Vagina (tissue), 2 donors: ENCODE measurements at places on chromosomes 7 and 10.

DNA sequence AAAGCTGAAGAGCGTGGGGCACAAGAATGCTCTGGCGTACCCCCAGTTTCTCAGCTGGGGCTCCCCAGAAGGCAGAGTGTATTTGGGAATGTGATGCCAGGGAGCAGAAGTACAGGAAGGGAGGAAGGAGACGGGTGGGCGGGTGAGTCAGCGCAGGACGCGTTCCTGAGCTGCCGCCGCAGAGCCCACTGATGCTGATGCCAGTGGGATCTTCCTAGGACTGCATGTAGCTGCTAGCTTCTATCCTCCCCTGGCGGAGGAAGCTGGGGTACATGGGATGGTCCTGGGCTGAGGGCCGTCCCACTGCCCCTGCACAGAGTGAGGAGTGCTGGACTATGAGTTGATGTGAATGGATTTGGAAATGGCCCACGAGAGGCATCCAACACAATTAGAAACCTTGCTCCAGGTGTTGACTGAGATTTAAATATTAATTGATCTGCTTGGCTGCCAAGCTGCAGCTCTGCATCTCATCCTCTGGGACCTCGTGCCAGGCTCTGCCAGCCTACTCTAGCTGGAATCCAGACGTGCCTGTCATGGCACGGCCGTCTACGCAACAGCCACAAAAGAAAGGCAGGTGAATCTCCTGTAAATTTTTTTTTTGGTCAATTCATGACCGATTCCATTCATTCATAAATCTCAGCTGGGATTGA lies 66.2 kb upstream of the RHEB start:
- DNase-seq: no peak

DNA sequence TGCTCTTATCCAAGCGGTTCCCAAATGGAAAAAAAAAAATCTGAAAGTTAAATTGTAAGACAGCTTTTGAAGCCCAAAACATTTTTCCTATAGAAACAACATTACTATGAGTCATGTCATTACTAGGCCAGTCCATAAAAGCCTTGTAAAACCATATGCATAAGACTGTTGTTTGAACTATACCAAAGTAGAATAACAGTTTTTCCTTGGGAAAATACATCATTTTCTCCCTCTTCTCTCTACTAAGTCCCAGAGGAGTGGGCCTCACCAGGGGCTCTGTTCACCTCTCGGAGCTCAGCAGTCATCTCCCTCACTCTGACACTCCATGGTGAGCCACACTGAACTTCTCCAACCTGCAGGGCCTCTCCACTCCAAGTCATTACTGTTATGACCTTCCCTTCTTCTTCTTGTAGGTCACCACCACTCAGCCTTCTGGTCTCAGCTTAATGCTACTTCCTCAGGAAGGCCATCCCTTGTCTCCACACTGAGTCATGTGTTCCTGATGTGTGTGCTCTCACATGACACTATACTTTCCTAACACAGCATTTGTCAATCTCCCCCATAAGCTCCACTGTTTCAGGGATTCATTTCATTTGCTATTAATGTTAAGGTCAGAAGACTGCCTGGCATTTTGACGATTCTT lies 32.5 kb downstream of the ZNF438 start:
- no peak for DNase-seq

DNA sequence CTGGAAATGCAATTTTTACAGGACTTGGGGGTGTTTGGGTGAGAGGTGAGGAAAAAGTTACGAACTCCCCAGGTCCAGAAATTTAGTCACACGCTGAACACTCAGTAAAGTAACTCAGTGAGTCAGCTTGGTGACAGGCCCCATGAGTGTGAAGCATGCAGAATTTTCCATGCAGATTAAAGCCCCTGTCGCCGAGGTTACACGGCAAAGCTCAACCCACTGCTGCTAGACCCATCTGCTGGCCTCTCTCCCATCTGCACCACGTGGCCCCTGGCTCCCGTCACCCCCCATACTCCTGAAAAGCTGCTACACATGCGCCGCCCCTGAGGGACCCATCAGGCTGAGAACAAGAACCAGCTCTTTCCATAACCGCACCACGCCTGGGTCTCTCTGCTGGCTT lies 7.0 kb upstream of the MMP21 start:
- no peak for DNase-seq

DNA sequence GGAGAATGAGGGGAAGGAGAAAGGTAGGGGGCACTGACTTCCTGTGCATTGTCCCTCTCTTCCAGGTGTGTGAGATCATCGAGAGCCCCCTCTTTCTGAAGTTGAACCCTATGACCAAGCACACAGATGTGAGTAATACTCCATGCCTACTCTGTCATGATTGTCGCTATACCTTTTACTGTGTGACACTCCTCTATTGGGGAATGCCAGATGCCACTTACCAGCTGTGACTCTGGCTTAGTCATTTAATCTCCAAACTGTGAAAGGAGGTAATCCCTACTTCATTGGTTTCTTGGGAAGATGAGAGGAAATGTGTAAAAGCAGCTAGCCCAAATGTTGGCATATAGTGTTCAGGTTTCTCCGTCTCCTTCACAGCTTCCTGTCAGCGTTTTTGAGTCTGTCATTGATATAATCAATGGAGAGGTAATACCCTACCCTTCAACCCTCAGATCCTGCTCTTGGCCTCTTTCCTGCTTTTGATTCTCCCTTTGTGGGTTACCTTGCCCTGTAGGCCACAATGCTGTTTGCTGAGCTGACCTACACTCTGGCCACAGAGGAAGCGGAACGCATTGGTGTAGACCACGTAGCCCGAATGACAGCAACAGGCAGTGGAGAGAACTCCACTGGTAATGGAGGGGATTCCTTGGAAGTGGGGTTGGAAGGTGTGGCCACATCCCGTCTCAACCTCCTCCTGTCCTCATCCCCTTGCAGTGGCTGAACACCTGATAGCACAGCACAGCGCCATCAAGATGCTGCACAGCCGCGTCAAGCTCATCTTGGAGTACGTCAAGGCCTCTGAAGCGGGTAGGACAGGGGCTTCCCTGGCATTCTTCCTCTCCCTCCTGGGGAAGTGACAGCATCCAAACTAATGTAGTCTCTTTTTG lies 2.0 kb downstream of the COPS6 start:
- no peak for DNase-seq

GRCh38 chr10:5606864-5607263 lies 59.5 kb downstream of the ASB13 start:
- DNase-seq: no peak

GRCh38 chr10:84415539-84416244 lies 87.3 kb downstream of the CCSER2 start:
- DNase-seq: no peak

GRCh38 chr7:44275957-44276570 lies 49.3 kb downstream of the CAMK2B start:
- DNase-seq: no peak

DNA sequence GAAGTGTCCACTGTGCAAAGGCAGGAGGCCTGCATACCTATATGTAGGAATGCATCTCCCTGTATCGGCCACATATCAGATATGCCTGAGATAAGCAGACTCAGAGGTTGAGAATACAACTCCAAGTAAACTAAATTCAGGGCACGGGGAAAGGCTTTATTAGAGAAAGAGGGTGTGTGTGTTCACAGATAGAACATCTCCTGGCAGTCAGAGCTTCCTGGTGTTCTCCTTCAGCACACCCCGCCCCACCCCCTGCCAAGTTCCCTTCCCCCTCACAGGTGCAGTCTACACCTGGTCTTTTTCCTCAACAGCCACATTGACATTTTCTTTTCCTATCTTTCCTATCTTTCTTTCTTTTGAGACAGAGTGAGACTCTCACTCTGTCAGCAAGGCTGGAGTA lies 17.1 kb downstream of the GBX1 start:
- no peak for DNase-seq

- no peak for DNase-seq
These were observed 31.2 kb upstream of the GARS1 start for GRCh38 chr7:30563326-30563942.

GRCh38 chr10:14478604-14479003 lies 147.9 kb upstream of the FRMD4A start:
- DNase-seq: no peak

- no peak for DNase-seq
These were observed 285.9 kb downstream of the LRMDA start for GRCh38 chr10:75717126-75717916.

DNA sequence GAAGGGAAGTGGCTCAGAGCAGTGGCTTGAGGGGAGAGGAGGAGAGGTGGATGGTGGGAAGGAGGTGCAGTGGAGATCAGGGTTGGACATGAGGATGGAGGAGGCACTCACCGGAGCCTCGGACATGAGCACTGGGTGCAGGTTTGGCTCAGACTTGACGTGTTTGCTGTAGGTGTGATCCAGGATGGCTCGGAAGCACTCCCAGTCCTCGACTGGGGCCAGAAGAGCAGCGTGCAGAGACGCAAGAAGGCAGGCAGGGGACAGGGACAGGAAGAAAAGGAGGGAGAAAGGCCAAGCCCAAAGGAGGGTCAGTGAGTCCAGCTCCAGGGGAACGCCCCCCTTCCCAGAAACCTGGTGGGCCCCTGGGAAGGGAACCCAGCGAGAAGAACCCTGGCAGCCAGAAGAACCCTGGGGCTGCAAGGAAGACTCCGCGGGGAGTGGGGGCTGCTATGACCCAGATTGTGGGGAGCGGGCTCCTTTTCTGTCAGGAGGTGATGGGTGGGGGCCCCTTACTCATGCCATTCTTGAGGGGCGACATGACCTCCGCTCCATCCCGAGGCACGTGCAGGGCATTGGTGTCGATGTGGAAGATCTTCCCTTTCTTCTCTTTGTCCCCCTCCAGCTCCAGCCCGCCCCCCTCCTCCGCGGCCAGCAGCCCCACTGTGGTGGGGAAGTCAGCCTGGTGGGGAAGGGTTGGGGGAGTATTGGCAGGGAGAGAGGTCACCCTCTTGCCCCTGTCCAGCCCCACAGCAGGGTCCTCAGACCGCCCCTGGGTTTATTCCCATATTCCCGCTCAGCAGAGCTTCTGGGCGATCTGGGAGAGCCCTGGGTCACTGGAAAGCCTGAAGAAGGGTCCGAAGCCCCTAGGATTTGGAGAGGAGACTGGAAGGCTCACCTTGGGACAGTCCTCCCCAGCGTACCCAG lies 1.1 kb downstream of the ACTL6B start:
- no peak for DNase-seq

DNA sequence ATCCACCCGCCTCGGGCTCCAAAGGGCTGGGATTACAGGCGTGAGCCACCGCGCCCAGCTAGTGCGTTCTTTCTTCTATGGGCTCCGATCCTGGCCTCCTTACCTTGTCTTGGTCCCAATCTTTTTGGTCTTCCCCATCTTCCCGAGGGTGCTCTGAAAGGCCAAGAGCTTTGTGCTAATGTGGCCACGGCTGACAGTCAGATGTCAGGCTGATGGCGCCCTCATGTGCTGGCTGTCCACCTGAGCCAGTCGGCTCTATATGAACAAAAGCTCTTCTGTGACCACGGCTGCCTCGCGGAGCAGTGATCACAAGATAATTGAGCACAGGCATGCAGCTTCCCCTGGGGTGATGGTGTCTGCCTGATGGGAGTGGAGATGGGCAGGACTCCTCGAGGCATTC lies 11.0 kb upstream of the AHCYL2 start:
- no peak for DNase-seq

GRCh38 chr10:80489371-80490112 lies 35.4 kb downstream of the TSPAN14 start:
- DNase-seq: no peak

GRCh38 chr7:975702-976473 lies 539 bp upstream of the COX19 start:
- DNase-seq: no peak

DNA sequence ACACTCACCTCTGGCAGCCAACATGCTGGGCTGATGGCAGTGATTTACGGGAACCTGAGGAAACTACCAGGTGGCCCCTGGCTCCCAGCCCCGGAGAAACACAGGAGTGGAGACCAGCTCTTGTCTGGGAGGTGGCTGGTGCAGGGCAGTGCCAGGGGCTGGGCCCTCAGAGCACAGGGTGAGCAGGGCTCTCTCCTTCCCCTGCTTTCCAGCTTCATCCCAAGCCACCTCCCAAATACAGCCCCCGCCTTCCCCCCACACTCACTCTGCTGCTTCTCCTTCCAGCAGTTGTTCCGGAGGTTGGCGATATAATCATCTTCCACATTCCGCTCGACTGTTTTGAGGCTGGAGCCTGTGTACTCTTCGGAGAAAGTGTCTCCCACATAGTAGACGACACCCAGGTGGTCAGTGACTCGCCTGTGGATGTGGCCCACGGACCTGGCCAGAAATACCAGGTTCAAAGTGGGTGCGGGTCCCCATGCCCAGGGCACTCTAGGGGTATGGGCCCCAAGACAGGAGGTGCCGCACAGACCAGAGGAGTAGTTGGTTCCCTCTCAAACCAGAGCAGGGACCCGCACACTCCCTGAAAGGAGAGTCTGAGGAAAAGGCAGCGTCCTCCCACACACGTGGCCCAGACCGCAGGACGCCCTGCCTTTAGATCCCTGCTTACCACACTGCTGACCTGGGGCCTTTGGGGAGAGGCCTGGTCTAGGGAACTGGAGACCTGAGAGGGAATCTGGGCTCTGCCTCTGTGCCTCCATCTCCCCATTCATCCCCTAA lies 18.3 kb downstream of the DNAJB12 start:
- DNase-seq: no peak

GRCh38 chr10:97490592-97490991 lies 7.6 kb downstream of the MMS19 start:
- no peak for DNase-seq

DNA sequence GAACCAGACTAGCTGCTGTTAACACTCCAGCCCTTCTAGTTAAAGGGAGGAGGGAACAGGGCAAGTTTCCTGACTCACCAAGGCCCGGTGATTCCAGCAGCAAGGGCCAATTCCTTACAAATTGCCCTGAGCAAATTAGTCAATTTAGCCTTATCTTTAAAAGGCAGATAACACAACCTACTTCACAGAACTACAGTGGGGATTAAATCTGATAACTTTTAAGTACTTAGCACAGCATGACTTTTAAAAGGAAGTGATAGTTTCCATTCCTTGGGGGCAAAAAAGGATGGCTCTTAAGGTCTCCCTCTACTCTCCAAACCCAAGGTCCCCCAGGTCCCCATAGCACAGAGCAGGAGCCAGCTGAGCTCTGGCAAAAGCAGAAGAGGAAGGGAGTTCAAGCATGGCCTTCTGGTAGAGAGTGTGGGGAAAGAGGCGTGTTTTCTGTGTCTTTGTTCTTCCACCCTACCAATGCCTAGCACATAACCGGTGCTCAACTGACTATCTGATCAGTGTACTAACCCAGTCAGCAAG lies 4.0 kb downstream of the CDCA7L start:
- no peak for DNase-seq

GRCh38 chr7:41617987-41618386 lies 84.9 kb downstream of the INHBA start:
- no peak for DNase-seq

GRCh38 chr10:22992621-22993020 lies 64.8 kb downstream of the ARMC3 start:
- DNase-seq: no peak

- DNase-seq: no peak
These were observed 25.3 kb downstream of the CHCHD3 start for GRCh38 chr7:133056370-133057238.

DNA sequence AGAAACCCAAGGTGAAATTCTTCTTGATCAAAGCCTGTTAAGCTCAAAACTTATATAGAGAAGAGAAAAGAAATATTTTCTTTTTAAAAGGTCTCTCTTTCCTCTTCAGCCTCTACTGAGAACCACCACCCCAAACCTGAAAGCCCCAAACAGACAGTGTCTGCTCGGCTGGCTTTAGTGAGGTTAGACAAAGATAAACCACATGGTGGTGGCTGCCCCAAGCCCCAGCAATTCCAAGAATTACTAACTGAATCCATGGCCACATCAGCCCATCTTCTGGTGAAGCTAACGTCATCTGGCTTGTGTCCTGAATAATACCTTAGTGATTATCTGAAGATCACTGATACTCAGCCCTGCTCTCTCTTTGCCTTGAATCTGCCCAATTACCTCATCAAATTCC lies 275.0 kb downstream of the ELMO1 start:
- no peak for DNase-seq
